ENCODE measurements at places on chromosomes 2 and 18.
A peak's percentile ranks its signal among the peaks of the same experiment; 100 is the strongest.

- no peak for DNase-seq
These were observed 184.8 kb downstream of the DIS3L2 start for GRCh38 chr2:232146294-232146693.

GRCh38 chr2:82330155-82330554, 2025.6 kb upstream of the LRRTM1 start:
- no peak for DNase-seq

DNA sequence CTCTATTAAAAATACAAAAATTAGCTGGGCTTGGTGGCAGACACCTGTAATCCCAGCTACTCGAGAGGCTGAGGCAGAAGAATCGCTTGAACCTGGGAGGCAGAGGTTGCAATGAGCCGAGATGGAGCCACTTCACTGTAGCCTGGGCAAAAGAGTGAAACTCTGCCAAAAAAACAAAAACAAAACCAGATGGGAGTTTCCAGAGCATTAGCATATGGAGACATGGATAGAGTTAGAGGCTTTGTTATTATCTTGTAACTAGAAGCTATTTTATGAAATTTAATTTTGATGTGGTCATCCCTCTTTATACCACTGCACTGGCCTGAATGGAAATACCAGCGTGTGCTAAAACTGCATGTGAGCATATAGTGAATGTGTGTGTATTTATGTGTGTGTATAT, 58.9 kb downstream of the TRAPPC8 start:
- no peak for DNase-seq

GRCh38 chr18:46429130-46429529, 227.9 kb downstream of the LOXHD1 start:
- DNase-seq, result no peak

DNA sequence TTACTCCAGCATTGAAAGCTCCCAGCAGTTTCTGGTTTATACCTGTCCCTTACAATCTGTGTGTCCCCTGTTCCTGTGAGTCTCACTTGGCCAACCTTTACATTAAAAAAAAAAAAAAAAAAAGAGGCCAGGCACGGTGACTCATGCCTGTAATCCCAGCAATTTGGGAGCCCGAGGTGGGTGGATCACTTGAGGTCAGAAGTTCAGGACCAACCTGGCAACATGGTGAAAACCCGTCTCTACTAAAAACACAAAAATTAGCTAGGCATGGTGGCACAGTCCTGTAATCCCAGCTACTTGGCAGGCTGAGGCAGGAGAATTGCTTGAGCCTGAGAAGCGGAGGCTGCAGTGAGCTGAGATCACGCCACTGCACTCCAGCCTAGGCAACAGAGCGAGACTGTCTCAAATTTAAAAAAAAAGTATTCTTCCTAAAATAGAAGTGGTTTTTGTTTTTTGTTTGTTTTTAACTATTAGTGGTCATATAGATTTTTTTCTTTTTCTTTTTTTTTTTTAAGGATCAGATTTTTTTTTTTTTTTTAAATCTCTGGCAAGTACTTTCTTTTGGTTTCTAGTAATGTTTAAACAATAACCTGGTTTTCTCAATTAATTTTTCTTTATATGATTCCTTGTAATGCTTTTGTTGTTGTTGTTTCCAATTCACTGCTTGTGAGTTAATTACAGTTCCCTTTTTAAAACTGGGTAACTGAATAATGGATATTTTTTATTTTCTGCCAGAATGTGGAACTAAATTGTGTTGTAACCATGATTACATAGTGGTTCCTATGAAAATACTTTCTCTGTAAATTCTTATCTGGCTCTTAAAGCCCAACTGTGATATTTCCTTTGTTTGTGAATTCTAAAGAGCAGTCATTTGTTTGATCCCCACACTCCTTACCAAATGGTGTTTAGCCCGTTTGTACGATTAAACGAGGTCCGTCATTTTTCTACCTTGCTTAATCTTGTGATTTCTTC, 116.8 kb downstream of the CTAGE1 start:
- no peak for DNase-seq

DNA sequence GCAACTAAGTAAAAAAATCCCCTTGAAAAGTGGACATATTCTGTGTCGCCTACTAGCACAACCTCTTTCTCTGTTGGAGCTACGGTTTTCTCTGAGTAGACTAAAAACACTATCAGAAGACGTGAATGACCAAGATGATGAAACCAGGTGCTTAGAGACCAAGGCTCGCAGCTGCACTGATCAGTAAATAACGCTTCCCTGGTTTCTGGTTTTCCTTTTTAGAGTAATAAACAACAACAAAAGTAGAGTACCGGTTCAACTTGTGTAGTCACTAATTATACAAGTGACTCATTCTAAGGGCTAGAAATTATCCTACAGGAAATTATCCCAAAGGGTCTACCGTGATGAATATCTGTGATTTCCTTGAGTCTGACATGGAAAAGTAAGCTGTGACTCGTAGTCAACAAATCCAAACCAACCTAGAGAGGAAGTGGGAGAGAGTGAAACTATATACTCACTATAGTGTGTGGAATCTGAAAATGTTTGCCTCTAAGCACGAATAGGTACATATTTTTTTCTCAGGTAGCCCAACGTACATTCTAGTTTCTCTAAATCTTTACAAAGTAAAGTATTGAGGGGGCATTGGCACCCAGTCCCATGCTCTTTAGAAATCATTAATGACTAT, 17.8 kb downstream of the RASGRP3 start:
- no peak for DNase-seq

GRCh38 chr2:227031379-227031778, 132.6 kb downstream of the COL4A4 start:
- DNase-seq, result no peak

DNA sequence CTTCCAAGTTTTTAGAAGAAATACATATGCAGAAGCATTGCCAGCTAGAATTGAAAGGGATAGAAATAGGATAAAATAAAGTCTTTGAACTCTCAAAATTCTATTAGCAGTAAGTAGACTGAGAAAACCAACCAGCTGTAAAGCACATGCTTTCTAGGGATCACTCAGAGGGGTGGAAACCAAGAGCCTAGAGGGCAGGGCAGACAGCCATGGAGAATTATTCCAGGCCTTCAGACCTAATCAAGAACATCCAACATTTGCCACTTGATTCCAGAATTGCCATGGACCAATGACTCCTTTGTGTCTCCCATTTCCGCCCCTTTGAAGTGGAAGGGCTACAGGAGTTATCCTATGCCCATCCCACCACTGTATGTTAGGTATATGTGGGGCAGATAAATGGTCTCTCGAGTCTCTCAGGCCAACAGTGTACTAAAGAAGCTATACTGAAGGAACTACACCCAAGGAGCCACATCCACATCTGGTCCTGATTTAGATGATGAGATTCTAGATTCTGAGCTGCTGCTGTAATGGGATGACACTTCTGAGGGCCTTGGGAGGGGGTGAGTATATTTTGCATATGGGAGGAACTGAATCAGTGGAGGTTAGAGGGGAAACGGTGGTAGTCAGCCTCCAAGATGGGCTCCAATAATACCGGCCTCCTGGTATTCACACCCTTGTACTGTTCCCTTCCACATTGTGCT, 4.0 kb downstream of the FARSB start:
- DNase-seq, result no peak

DNA sequence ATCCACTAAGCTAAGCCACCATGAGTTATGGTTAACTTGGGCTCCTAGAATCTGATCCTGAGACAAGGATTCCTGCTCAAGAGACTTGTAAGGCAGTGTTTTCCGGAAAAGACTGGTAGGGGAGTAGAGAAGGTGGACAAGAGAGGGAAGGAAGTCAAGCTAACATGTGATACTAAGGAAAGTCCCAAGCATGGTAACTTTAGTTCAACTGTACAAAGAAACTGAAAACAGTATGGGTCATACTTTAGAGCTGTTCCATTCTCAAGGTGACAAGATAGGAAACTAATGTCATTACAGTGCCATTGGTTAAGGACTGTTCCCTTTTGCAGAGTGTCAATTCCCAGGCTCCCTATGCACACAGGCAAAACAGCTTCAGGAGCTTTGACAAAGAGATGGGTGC, 5.8 kb downstream of the MYO5B start:
- DNase-seq, result no peak

GRCh38 chr2:27705851-27706622, 42.3 kb downstream of the SLC4A1AP start:
- DNase-seq, result no peak

DNA sequence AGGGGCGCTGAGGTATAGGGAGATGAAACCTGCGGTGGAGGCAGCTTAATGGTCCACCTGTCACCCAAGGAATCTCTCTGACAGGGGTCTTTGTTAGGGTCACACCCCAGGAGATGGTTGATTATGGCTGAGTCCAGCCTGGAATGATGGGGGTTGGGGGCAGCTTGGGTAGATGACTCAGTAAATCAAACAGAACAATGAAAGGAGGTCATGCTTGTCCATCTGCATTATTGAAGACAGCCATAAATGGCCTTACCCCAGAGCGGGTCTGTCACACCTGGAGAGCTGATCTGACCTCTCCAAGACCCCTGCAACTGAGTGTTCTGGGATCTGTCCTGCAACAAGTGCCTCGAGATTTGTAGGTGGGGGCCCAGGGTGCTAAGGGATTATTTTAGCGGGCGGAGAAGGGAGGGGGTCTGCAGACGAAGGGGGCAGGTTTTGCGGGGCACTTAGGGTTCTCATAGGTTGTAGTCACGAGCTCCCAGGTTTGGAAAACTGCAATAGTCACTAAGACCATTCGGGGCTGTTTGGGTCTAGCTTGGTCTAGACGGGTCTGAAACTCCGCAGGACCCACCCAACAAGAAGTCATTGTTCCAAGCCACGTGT, 771 bp upstream of the IGFBP2 start:
- no peak for DNase-seq

DNA sequence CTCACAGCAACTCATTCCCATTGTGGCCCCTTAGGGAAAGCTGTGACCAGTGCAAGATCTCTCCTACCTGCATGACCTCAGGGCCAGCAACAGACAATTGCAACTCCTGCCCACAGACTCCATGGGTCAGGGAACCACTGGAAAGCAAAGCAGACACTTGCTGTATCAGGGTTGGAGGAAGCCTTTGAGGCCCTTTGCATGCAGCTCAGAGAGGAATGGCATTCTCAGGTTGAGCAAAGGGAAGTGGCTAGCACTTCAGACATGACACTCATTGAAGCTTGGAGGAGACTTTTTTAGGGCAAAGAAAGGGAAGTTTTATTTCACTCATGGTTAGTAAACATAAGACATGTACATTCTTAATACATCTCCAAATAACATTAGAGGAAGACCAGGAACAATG, 22.1 kb downstream of the IL1F10 start:
- no peak for DNase-seq

GRCh38 chr2:170324640-170325046, 146.7 kb downstream of the MYO3B start:
- DNase-seq, result peak; percentile 8

DNA sequence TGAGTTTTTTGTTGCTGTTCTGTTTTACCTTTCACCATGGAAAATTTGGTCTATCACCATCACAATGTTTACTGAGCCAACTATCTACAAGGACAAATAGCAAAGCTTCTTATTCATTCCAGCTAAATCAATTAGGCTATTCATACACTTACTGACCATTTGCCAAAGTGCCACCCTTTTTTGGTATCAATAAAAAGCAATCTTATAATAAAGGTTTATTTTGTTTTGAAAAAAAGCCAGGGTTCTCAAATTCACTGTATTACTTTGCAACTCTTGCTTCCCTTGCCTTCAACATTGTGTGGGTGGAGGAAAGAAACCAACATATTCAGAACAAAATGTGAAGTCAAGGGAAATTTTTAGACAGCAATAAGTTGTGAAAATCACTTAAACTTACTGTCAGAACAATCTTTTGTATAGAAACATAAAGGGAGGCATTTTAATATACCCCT, 15.3 kb downstream of the PELI1 start:
- DNase-seq, result no peak

GRCh38 chr2:119435081-119435952, 3.7 kb downstream of the TMEM37 start:
- no peak for DNase-seq

GRCh38 chr2:130387071-130387400, 31.2 kb downstream of the PTPN18 start:
- DNase-seq, result no peak

DNA sequence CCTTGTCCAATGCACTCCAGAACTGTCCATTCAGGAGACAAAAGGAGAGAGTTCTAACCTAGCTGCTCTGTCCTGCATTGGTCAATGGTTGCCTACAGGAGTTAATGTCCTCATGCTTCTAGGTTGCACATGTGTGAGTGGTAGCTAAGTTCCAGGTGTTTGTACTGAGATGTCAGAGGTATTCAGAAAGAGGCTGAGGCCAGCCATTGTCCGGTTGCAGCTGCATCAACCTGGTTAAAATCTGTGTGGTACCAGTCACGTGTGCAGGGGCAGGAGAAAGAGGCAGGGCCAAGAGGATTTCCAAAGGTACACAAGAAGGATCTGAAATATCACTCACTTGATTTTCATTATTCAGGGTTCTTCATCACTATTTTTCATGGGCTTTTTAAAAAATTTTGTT, 70.8 kb downstream of the DTNA start:
- no peak for DNase-seq

- no peak for DNase-seq
These were observed 186.8 kb upstream of the FBXO11 start for GRCh38 chr2:48092846-48093803.

DNA sequence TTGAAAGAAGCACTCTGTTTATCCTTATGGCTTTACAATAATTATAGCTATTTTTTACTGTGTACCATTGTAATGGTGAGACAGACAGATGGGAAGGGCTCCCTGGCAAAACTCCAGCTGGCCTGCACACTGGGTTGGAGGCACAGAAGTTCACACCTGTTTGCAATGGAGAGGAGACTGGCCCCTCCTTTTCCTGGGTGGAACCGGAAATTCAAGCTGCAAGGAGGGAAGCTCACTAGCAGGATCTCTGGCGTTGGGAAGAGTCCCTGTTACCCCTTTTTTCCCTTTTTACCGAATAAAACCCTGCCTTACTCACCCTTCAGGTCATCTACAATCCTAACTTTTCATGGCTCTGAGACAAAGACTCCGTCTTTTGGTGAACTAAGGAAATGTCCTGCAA, 100.3 kb upstream of the TFPI start:
- no peak for DNase-seq

DNA sequence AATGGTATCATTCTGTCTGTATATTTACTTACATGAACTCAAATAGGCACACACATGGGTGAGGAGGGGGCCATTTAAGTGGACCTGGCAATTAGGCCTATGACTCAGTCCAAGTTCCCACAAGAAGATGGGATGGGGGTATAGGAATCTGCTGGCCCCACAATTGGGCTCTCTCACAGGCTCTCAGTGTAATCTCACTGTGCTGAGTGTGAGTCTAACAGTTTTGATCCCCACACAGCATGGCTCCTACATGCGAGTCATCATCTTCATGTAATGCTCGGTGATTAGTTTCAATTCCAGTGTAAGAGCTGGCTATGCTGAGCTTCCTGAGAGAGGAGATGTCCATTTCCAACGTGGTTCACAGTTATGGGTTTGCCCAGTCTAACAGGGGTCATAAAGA, 114.0 kb downstream of the GATA6 start:
- DNase-seq, result no peak

DNA sequence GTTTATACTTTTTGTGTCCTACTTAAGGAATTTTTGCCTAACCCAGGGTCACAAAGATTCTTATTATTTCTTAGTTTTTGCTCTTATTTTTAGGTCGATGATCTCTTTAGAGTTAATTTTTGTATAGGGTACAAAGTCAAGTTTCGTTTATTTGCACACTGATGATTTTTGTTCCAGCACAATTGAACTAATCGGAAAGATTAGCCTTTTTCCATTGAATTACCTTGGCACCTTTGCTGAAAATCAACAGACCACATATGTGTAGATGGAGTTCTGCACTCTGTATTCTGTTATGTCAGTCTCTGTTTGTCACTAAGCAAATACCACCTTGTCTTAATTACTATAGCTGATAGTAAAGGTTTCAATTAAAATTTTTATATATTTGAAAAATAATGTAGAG, 18.7 kb downstream of the EML4 start:
- DNase-seq, result no peak
